Anterior cingulate cortex (tissue), 58 donors: ENCODE measurements at places on chromosomes 13 and 19.

DNA sequence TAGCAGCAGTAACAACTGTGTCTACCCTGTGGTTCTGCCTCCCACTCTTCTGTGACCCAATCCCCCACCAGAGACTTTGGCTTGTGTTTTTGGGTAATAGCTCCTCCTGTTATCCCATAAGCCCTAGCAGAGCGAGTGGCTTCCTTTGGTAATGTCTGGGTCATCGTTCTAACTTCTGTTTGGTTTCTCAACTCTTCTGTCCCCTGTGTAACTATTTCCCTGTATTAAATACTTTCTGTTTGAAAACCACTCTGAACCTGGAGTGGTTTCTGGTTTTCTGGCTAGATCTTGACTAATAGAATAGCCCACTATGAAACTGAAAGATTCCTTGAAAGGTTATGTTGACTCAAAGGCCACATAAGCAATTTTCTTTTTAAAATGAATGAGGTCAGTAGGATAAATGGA is 350.0 kb downstream of the DCT start:
- DNase-seq = no peak

DNA sequence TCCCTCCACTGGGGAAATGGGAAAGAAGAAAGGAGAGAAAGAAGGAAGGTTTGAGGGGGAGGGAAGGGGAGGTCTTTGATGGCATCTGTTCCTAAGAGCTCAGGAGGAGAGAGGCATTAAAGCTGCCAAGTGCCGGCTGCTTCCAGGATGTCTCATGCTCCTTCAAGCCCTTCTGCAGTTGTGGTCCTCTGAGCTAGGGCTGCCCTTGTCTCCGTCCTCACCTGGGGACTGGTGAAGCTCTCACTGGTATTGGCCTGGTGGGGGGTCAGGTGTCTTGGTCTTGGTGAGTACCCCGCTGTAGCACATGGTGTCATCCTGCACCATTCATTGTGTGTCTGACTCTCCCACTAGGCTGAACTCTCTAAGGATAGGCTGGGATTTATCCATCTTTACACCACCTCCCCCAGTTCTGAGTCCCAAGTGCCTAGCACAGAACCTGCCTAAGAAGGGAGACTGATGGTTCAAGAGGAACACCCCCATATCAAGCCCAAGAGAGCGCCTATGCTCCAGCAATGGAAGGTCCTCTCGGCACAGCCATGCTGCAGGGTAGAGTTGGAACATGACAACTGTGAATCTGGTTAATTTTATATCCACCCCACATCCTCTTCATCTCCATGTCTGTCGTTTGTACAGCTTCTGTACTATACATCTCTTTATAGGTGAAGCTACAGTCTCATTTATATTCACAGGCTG is 83.7 kb downstream of the AKAP11 start:
- DNase-seq = no peak

DNA sequence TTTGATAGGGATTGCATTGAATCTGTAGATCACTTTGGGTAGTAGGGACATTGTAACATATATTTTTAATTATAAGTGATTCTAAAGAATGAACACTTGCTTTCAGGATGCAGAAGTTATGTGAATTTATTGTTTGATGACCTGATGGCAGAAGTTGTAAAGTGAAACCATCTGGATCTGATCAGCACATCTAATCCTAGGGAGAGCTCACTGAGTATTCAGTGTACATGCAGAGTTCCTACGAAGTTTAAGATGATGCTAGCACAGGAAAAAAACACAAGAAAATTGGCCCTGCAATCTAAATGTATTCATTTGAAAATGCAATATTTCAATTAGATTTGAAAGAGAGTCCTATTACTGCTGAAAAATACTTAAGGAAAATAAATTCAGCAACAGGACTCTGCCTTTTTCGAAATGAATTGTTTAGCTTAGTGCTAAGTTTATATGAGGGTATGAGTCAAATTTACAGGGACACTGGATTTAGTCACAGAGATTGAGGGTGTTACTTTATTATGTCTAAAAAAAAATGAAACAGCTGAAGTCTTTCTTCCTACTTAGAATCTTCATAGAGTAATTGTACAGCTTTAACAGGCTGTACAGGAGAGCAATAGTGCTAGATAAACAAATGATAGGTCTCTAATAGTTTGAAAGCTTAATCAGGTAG is 385.7 kb downstream of the DCT start:
- DNase-seq = no peak

GRCh38 chr19:35410487-35410886 is 37.6 kb upstream of the FFAR2 start:
- no peak for DNase-seq

DNA sequence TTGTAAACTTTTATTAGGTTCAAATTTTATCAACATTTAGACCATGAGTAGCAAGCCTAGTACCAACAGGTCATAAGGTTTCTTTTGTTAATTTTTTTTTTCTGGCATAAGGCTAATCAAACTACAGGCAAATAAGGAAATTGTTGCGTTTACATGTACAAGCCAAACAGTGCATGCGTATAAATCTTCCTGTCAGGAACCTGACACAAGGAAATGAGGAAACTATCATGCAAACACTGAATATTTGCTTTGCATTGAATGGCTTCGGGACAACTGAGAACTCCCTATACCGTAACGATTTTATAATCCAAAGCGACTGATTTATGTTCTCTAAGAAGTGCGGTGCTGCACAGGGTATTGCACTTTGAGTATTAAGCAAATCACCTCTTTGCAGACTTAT is 133.0 kb upstream of the TRPC4 start:
- DNase-seq = no peak

DNA sequence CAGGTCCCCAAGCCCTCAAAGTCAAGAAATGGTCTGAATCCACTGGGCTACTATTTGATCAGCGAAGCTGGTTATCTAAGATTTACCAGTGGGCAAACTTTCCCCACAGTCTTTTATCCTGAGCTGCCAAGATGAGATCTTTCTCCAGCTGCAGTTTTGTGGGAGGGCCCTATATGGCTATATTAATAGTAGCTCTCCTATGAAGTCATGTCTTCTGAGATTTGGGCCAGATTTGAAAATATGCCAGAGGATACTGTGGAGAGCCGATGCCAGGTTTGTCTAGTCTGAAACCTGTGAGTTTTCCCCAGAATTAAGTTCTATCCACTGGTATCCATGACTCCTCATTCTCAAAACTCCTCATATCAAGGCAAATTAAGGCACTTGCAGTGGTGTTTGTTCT is 173.2 kb downstream of the FLT1 start:
- no peak for DNase-seq

DNA sequence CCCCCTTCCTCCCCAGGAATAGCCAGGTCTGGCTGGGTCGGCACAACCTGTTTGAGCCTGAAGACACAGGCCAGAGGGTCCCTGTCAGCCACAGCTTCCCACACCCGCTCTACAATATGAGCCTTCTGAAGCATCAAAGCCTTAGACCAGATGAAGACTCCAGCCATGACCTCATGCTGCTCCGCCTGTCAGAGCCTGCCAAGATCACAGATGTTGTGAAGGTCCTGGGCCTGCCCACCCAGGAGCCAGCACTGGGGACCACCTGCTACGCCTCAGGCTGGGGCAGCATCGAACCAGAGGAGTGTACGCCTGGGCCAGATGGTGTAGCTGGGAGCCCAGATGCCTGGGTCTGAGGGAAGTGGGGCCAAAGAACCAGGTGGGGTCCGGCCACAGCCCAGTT is 3.2 kb downstream of the KLK2 start:
- no peak for DNase-seq

- DNase-seq = no peak
These were observed 62.7 kb downstream of the COL4A1 start for GRCh38 chr13:110244071-110244830.

- no peak for DNase-seq
These were observed 31.2 kb downstream of the CBY2 start for GRCh38 chr13:45733361-45733760.

DNA sequence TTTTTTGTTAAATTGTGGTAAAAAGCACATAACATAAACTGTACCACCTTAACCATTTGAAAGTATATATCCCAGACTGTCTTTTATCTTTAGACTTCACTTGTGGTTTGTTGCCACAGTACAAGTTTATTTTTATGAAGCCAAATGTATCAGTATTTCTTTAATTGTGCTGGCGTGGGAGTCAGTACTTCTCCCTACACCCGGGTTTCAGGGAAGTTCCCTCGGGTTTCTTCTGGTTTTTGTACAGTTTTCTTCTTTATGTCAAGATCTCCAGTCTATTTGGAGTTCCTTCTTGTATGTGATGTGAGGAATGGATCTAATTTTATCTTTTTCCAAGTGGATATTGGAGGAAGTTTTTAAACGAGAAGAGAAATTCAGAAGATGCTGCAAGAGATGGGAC is 20.5 kb downstream of the CCDC8 start:
- no peak for DNase-seq
